GM13976 (cell line): ENCODE measurements at places on chromosomes 5 and 9.

GRCh38 chr9:14180960-14181537 is 132.9 kb downstream of the NFIB start:
- DNase-seq = no peak

DNA sequence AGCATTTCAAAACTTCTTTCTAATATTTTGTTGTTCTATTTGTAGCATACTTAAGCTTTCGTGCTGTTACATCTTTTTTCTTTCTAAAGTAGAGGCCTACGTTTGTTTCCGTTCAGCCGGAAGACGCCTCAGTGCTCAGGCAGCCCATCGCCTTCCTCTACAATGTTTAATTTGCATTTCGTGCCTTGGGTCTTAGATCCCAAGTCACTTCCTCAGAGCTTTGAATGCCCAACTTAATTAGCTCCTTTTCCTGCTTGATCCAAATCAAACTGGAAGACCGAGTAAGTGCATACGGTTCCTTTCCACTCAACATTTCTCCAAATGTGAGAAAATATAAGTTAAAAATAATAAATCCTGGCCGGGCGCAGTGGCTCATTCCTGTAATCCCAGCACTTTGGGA is 43.2 kb downstream of the MRPL36 start:
- no peak for DNase-seq

DNA sequence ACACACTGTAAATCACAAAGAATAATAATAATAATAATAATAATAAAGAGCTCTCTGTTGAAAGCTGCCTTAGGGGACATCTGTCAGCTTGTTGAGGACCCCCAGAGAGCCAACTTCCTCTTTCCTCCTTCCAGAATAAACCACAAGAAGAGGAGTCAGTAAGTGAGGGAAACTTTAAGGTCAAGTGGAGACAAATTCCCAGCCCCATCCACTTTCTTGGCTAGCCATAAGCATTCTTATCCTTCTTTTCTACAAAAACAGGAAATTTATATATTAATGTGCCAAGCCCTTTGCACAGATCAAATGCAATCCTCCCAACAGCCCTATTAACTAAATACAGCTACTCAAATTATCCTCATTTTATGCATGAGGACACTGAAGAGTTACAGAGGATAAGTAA is 9.4 kb upstream of the C5orf58 start:
- DNase-seq = no peak

DNA sequence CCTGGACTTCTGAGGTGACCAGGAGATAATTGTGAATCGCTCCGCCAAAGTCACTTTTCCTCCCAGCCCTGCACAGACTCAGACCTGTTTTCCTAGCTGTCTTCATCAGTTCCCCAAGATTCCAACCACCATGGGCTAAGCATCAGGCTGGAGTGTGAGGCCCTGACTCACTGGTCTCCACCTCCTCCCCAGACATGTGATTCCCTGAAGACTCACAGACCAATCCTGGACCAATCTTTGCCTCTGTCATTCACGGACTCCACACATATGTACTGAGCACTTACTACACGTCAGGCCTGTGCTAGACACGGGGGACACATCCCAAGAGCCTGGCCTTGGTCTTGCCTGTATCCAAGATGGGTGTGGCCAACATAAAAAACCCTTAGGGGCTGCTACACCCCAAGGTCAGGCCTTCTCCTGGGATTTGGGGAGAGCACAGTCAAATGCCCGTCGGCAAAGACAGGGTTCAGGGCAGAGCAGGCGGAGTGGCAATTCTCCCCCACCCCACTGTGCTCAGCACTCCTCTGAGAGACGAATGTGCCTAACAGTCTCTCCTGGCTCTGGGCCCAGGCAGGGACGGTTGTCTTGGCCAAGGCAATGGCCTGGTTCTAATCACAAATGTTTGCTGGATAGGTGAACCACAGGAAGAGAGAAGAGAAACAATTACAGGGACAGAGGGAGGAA is 11.9 kb downstream of the EEIG1 start:
- DNase-seq = no peak

- no peak for DNase-seq
These were observed 92.8 kb upstream of the ELL2 start for GRCh38 chr5:96054311-96055030.

- DNase-seq = no peak
These were observed 27.9 kb downstream of the SPRY4 start for GRCh38 chr5:142296914-142297417.

GRCh38 chr9:76521244-76521681 is 62.3 kb downstream of the GCNT1 start:
- DNase-seq = no peak

DNA sequence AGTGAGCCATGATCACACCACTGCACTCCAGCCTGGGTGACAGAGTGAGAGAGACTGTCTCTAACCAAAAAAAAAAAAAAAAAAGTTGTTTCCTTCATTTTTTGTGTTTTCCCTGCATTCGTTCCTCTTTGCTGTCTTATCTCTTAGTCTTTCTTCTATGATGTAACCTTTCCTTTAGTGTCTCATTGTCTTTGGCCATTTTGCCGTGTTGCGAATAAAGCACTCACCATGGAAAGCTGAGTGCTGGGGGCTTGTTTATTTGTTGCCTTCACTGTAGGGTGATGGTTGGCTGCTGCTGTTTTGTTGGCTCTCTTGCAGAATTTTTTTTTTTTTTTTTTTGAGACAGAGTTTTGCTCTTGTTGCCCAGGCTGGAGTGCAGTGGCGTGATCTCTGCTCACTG is 7.7 kb downstream of the EHMT1 start:
- no peak for DNase-seq
